ENCODE measurements at places on chromosomes 2 and 18. TPM values are rescaled to one million over a fixed set of nuclear protein-coding genes. Genes with fewer than 3 reads are reported as not detected.
A peak's percentile ranks its signal among the peaks of the same experiment; 100 is the strongest.

DNA sequence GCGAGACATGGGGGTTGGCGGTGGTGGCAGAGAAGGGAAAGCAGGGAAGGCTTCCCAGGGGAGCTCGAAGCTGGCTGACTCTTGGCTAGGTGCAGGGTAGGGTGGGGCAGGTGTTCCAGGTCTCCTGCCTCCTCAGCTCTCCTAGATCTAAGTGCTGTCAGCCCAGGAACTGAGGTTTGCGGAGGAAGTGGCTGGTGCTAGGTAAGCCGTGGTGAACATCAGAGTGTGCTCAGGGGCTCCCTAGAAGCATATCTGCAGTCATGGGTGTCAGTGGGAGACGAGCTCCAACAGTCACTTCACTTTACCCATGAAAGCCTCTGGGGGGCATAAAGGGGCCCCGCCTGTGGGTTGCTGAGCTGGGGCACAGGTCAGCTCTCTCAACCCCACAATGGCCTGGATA is 34.1 kb downstream of the ARHGEF4 start:
- no peaks in the 10 kb centered on the region for H3K36me3 ChIP-seq
- peaks cover 3% of the 10 kb centered on the region for H3K4me1 ChIP-seq
- no peaks in the 10 kb centered on the region for H3K27me3 ChIP-seq
- no peak overlapping the region for H3K4me3 ChIP-seq
- DNase-seq, result no peak

- H3K4me3 ChIP-seq, result no peak overlapping the region
- H3K27me3 ChIP-seq, result no peaks in the 10 kb centered on the region
- H3K27ac ChIP-seq, result no peak overlapping the region
- no peaks in the 10 kb centered on the region for H3K36me3 ChIP-seq
- H3K4me1 ChIP-seq, result no peaks in the 10 kb centered on the region
- DNase-seq, result no peak
Measured at GRCh38 chr2:10046931-10047330, 3.6 kb downstream of the KLF11 start.

GRCh38 chr2:158966312-158966711 is 2.1 kb upstream of the TANC1 start:
- H3K27ac ChIP-seq, result no peak overlapping the region
- no peak for DNase-seq
- H3K36me3 ChIP-seq, result no peaks in the 10 kb centered on the region
- no peaks in the 10 kb centered on the region for H3K27me3 ChIP-seq
- H3K4me1 ChIP-seq, result no peaks in the 10 kb centered on the region

DNA sequence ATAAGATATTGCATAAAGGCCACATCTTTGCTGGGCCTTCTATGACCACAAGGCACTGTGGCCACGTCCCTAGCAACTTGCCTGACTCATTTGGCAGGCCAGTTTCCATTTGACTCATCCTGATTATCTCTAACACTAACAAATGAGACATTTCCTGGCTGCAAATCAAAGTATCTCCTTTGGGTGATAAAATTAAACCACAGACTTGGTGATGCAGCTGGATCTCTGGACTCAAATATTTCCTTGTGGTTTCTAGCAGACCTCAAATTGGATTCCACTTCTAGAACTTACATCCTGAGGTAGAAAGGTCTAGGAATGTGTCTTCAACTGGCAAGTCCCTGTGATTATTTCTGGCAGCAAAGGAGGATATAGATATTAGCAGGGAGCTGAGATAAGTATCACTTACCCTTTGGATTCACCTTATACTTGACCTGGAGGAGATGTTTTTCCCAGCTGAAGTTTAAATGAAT is 167.9 kb upstream of the NXPH2 start:
- H3K4me3 ChIP-seq, result no peak overlapping the region
- no peak overlapping the region for H3K27ac ChIP-seq
- no peaks in the 10 kb centered on the region for H3K4me1 ChIP-seq
- DNase-seq, result no peak
- no peaks in the 10 kb centered on the region for H3K36me3 ChIP-seq

DNA sequence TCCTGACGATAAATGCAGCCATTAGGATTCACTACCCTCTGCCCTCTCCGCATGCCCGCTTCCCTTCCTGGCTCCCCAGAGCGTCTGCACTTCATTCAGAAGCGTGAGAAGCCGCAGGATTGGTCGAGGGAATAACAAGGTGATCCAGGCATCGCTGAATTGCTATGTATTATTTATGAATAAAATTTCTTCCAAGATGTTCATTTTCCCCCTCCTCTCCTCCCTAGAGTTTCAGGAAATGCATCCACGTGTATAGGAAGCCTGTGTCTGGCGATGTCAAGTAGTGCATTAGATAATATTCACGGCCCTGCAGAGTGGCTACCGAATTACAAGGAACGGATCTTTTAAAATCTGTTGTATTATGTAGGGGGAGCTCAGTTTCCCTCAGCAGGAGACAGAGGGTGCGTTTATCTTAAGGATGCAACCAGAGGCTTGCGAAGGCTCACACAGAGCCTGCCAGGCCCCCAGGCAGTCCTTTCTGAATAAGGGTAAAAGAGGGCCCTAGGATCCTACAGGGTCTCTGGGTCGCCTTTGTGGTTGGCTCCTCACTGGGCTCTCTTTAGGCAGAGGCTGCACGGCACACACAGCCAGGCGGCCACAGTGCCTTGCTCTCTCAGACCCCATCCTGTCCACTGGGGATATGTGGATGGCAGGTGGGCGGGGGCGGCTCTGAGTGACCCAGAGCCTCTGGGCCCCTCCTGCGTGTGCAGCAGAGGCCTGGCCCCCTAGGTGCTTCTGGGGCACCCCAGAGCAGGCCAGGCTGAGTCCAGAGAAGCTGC is 224.1 kb upstream of the PXDN start:
- no peak for DNase-seq
- no peak overlapping the region for H3K4me3 ChIP-seq
- H3K36me3 ChIP-seq, result no peaks in the 10 kb centered on the region
- H3K27ac ChIP-seq, result no peak overlapping the region
- H3K27me3 ChIP-seq, result no peaks in the 10 kb centered on the region

DNA sequence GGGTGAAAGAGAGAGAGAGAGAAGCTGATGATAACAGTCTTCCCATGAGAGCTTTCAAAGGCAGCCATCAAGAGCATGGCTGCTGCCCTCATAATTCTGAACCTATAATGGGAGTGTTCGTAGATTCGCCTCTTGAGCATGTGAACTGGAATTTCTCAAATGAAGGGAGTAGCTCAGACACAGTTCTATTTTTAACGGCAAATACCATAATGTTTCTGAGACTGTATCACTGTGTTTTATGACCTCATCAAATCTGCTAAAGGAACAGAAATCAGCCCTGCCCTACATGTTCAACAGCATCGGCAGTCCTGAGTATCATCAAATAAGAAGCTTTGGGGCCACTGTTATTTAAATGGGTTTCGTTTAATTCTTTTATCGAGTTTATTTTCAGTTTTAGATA is 645.6 kb downstream of the GALR1 start:
- H3K4me3 ChIP-seq, result no peak overlapping the region
- no peaks in the 10 kb centered on the region for H3K36me3 ChIP-seq
- no peaks in the 10 kb centered on the region for H3K4me1 ChIP-seq

DNA sequence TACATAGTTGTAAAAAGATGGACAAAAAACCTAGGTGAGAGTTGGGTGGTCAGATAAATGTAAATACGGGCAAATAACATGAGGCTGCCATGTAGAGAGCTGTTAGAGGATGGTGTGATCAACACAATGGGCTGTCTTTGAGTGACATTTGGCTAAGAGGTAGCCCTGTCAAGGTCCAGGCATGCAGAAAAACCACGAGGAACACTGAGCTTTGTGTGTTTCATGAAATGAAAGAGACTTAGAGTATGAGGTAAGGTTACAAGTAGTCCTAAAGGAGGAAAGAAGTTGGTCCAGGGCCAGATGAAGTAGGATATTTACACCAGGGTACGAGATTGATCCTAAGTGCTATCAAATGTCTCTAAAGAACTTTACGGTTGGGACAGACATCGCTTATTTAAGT is 160.9 kb downstream of the RDH14 start:
- no peaks in the 10 kb centered on the region for H3K27me3 ChIP-seq
- H3K4me3 ChIP-seq, result no peak overlapping the region
- H3K4me1 ChIP-seq, result no peaks in the 10 kb centered on the region
- no peak overlapping the region for H3K27ac ChIP-seq
- no peak for DNase-seq
- no peaks in the 10 kb centered on the region for H3K36me3 ChIP-seq

DNA sequence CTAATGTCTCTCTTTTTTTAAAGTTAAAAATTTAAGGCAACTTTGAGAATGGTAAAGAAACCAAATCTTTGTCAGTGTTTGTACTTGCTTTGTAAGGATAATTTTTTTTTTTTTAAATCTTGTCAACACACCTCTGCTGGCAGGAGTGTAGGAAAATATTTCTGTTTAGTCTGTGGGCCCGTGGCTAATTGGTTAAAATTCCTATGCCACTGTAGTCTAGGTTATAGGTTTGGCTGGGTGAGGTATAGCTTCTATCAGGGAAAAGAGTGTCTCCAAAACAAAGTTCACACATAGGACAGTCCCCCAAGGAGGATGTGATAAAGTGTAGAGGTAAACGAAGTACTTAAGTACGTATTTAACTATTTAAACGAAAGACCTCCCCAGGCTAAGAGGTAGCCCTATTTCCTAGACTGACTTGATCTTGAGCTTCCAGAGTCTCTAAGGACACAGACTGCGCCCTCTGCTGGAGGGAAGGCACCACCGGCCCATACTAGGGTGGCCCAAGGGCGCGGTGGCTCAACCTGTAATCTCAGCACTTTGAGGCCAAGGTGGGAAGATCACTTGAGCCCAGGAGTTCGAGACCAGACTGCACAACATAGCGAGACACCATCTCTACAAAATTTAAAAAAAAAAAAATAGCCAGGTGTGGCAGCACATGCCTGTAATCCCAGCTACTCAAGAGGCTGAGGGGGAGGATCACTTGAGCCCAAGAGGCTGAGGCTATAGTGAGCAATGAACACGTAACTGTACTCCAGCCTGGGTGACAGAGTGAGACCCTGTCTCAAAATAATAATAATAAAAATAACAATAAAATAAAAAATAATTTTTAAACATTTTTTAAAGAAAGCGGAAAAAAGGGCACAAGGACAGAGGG is 8.9 kb downstream of the TEX44 start:
- H3K4me1 ChIP-seq, result peaks cover 47% of the 10 kb centered on the region
- no peaks in the 10 kb centered on the region for H3K27me3 ChIP-seq
- no peak overlapping the region for H3K4me3 ChIP-seq
- peak overlapping the region; percentile 94 for H3K27ac ChIP-seq
- DNase-seq, result peak; percentile 94

GRCh38 chr18:8706791-8707555 is 1.6 kb downstream of the MTCL1 start:
- H3K4me3 ChIP-seq, result no peak overlapping the region
- DNase-seq, result no peak
- peaks cover 7% of the 10 kb centered on the region for H3K4me1 ChIP-seq
- H3K27me3 ChIP-seq, result no peaks in the 10 kb centered on the region
- no peak overlapping the region for H3K27ac ChIP-seq
- H3K36me3 ChIP-seq, result no peaks in the 10 kb centered on the region

GRCh38 chr2:78984386-78984785 is 41.1 kb upstream of the REG3G start:
- DNase-seq, result no peak
- H3K27ac ChIP-seq, result no peak overlapping the region
- H3K36me3 ChIP-seq, result no peaks in the 10 kb centered on the region
- no peak overlapping the region for H3K4me3 ChIP-seq

DNA sequence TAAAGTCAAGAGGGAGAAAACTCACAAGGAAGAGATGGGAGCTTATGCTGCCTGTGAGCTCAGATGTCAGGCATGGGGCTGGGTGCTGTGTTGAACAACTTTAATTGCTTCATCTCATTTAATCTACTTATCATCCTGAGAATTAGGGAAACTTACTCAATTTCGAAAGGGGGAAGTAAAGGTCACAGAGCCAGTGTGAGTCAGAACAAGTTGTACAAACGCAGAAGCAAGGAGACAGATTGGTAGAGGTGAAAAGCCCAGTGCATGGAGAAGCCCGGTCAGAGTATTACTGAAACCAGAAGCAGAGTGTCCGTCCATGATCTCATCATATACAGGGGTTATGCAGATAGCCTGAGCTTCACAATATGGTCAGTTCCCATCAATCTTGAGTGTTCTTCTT is 281.1 kb upstream of the POU3F3 start:
- H3K36me3 ChIP-seq, result no peaks in the 10 kb centered on the region
- no peak overlapping the region for H3K27ac ChIP-seq
- H3K4me3 ChIP-seq, result no peak overlapping the region
- no peaks in the 10 kb centered on the region for H3K27me3 ChIP-seq
- H3K4me1 ChIP-seq, result no peaks in the 10 kb centered on the region

DNA sequence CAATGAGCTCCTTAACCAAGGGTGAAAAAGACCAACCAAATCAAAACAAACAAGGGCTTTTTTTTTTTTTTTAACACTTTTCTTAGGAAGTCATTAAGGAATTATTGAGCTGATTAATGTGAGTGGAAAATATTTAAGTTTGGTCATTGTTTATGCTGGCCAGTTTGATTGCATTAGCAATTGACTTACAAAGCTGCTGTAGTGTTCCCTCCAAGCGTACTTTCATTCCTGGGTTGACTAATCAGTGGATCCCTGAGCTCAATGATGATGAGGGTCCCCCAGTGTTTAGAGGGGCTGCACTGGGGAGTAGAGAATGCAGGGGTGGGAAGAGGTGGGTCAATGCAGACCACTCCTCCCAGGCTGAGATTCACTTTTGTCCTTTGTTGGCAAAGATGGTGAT is 119.3 kb downstream of the PRKCE start:
- no peaks in the 10 kb centered on the region for H3K36me3 ChIP-seq
- peaks cover 82% of the 10 kb centered on the region for H3K4me1 ChIP-seq
- no peaks in the 10 kb centered on the region for H3K27me3 ChIP-seq

DNA sequence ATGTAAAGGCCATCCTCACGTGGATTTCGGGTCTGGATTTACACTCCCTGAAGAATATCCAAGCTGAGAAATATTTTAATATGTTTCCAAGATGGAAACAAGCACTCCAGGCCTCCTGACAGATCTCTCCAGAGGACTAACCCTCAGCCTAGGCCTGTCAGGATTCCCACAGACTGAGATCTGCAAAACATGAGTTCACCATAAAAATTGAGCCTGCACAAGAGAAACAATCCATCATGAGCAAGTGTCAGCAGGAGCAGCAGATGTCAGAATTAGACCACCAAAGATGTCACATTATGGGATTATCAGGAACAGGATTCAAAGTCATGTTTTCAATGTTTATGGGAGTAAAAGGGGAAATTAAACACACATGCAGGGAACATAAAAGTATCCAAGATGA is 191.3 kb downstream of the TFCP2L1 start:
- no peaks in the 10 kb centered on the region for H3K27me3 ChIP-seq
- no peaks in the 10 kb centered on the region for H3K36me3 ChIP-seq
- H3K4me3 ChIP-seq, result no peak overlapping the region
- no peak for DNase-seq
- H3K27ac ChIP-seq, result no peak overlapping the region

Gene SCN2A
- total RNA-seq, result 0.75 TPM

Gene ATP6V1B1
- not detected for total RNA-seq

Gene SIX2
- not detected for total RNA-seq

Gene ANKRD30B
- total RNA-seq, result not detected

Gene POTEJ
- not detected for total RNA-seq

Gene GREB1
- total RNA-seq, result 4.4 TPM

Gene AQP4
- not detected for total RNA-seq

Gene LIMS4
- not detected for total RNA-seq

Gene NCK2
- total RNA-seq, result 4.1 TPM

Gene PAIP2B
- total RNA-seq, result 2.6 TPM

Gene CCDC85A
- total RNA-seq, result not detected

Data from Karpas-422 (cell line).